NCI-H1930 (cell line): ENCODE measurements at places on chromosomes 6 and 20.

DNA sequence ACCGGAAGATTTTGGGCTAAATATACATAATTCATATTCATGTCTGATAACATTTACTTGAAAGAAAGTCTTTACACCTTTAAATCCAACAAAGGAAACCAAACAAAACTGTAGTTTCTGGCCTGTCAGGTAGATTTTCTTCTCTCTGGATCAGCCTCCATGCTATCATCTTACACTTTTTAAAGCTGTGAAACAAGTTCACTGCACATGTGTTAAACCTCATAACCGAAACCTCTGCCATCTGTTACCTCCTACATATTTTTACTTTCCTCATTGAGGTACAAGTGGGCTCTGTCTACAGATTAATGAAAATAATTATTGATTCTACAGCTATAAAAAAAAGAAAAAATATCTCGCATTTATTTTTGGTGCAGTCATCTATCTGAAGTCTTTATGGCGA, 149.9 kb downstream of the RALGAPA2 start:
- DNase-seq, result no peak

DNA sequence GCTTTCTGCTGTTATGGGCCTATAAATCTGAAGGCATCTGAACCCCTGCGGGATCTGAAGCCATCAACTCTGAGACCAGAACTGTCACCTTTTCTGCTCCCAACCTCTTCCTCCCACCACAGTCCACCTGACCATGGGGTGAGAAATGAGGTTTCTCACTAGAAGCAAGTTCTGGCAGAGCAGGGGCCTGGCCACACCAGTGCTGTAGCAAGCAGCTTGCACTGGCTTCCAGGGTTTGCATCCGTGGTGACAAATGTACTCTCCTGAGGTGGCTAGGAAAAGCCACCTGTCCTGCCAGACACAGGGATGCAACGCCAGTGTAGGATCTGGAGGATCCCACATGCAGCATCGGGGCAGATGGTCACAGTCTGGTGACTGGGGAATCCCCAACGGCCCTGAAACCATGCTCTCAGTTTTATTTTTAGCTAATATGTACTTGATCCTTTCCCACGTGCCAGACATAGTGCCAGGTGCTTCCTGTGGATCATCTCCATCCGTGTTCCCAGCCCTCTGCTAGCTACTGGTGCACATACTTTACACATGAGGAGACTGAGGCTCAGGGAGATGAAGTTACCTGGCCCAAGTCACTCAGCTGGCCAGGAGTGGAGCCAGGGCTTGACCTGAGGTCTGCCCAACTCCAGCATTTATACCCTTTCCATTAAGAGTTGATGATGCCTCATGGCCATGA, 122.1 kb upstream of the SPACA1 start:
- DNase-seq, result no peak

DNA sequence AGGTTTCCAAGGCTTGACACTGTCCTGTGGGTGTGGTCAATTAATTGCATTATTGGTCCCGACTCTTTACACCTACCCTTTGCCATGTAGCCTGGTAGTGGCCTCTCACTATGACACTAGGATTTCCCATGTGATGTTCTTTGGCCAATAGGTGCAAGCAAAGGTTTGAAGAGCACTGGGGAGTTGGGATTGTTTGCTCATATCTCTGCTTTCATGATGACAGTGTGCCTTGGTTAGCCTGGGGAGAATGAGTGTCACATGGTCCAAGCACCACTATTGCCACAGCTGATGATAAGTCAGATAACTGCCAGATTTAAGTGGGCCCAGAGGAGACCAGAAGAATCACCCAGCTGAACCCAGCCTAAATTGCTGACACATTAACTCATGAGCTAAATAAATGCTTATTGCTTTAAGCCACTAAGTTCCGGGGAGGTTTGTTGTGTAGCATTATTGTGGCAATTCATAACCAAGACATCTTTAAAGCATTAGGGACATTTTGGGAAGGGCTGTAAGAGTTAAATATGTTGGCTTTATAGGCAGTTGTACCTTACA, 17.2 kb upstream of the SCP2D1 start:
- no peak for DNase-seq

GRCh38 chr6:120378582-120379220, 955.6 kb downstream of the TBC1D32 start:
- no peak for DNase-seq

DNA sequence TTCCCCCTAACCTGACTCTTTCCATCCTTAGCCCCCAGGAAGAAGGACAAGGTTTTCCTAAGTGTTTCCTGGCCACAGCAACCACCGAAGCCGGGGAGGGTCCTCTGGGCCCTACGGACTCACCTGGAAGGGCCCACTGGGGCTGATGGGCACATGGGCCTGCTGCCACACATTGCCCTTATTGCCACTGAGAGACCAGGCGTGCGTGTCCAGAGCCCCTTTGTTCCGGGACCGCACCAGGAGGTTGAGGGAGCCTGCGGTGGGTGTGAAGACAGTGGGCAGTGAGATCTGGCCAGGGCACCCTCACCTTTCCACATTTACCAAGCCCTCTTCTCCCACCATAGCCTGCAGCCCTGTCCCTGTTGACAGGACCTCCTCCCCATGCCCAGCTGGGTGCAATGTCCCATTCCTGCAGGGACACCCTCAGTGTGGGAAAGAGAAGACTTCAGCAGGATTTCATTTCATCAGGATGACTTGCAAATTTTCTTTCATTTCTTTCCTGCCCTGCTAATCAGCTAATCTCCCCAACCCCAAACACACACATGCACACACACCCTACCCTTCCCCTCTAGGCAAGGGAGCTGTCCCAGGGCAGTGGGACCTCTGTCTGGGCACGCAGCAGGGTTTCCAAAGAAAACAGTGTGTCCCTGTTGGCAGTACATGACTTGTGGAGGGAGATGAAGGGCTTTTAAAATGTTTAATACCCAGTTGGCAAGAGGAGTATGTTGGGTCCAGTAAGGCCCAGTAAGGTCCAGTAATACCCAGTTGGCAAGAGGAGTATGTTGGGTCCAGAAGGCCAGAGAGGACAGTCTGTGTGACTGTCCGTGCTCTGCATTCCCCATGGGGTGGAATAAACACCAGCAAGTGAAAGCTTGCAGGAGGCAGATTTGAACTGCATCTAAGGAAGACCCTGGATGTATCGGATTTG, 59.0 kb downstream of the MDGA1 start:
- no peak for DNase-seq

DNA sequence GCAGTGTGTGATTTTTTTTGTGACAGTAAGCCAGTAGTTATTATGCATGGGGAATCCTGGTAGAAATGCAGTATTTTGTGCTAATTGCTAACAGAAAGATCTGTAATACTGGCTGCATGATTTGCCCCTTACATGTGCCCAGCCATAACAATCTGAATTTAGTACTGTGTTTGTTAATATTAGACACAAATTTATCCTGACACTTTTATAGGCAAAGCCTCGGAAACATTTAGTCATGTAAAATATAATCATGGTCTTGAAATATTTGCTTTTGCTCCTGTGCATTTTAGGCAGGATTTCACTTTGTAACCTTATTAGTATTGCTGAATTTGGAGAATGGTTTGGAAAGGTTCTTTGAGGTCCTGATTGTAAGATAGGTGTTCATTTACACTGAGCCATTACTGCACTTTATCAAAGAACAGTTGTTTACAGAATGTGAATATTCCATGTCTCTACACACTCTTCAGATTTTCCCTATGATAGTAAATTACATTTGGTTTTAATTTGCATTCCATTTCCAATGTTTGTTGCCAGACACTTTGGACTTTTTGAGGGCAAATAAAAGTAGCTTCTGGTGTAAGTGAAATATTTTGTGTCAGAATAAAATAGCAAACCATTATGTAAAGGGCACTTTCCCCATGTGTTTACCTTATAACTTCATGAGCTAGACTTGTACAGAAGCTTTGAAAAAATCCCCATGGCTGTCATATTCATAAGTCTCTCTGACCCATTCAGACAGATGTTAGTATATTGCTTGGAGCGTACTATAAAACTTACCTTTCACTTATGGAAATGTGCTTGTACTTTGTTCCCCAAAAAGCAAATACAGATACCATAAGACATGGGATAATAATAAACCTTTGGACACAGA, 349.9 kb downstream of the ARHGAP18 start:
- no peak for DNase-seq

- no peak for DNase-seq
Observed at GRCh38 chr6:72959821-72960220, 265.5 kb downstream of the KHDC1L start.

GRCh38 chr6:165556116-165556843, 106.8 kb downstream of the PDE10A start:
- no peak for DNase-seq

- no peak for DNase-seq
Observed at GRCh38 chr20:1241456-1241855, 15.6 kb downstream of the RAD21L1 start.

DNA sequence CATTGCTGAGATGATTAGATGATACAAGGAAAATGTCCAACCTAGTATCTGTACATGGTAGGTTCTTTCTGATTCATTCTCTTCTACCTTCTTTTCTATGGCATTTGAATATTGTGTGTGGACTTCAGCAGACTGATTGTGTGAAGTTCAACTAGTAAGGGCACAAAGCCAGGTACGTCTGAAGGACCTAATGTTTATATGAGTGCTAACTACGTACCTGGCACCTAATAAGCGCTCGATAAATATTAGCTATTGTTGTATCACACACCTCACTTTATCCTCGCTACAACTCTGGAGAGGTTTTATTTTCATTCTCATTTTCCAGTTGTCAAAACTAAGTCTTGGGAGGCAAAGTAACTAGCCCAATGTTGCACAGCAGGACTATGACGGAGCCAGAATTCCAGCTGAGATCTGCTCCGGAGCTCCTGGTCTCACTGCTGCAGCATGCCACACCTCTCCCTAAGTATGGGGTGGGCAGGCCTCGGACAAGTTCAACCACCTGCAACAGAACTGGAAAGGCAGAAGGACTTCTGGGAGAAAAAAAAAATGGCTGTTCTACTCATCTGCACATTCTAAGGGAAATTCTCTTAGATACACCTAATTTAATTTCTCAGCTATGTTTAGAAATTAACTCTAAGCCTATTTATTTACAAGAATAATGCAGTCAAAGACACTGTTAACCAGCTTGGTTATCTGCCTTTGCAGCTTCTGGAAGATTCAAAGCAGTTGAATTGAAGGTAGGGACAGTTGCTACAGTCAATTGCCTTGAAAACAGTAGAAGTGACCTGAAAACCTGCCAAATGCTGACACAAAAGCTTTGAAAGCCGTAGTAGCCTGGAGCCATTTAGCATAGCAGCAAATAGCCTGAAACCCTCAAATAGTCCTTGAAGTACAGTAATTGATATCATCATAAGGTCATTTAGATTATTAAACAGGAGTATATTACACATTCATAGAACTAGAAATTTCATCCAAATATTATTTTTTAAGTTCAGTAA, 165.0 kb downstream of the PDE7B start:
- no peak for DNase-seq

DNA sequence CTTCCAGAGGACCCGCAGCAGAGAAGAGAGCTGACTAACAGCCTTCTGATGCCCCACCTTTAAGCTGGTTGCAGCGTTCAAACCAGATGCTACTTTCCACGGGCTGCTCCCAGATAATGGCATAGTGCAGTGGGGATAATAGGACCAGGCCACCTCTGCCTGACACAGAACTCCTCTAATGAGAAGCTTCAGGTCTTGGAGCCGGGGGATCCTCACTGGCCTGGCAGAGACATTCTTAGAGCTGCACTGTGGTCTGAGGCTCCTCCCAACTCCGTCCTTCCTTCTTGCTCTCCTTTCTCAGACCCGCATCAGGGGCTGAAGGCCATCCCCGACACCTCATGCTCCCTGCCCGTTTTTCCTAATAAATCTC, 206.6 kb upstream of the MARCKS start:
- no peak for DNase-seq

DNA sequence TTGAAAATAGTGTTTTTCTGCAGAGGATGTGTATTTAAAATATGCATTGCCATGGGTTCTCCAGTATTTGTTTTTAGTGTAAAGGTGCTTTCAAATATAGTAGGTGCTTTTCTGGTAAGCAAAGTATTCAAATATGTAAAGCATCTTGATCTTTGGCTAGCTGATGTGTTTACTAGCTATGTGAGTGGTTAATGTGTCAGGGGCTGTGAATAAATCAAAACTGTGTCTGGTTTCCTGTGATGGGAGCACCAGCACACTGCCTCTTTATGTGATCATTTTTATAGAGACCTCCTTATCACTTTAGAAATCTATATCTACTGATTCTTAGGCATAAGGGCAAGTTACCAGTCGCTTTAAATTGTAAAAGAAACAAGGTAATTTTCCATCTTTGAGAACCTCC, 388.9 kb upstream of the MAN1A1 start:
- no peak for DNase-seq

- no peak for DNase-seq
Observed at GRCh38 chr6:89475634-89476033, 42.7 kb downstream of the ANKRD6 start.

DNA sequence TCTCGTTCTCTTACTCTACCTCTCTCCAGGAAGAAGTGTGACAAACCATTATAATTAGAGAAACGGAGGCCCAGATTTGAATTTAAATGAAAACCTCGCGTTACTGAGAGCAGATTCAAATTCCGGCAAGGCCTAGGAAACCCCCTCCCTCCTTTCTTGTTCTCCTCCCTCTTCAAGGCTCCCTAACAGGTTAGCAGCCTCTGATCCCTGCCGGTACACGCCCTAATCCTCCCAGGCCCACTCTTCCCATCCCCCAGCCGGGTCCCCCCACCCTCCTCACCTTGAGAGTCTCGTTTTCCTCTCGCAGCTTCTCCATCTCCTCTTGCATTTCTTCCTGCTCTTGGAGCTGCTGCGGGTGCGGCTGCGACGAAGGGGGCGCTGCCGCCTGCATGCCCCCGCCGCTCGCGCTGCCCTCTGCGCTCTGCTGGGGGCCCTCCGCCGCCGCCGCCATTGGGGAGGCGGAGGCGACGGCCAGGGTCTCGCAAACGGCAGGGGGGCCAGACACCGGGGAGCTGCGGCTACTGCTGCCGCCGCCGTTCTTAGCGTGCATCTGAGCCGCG, 3.8 kb downstream of the MTCL3 start:
- DNase-seq, result peak; percentile 35

DNA sequence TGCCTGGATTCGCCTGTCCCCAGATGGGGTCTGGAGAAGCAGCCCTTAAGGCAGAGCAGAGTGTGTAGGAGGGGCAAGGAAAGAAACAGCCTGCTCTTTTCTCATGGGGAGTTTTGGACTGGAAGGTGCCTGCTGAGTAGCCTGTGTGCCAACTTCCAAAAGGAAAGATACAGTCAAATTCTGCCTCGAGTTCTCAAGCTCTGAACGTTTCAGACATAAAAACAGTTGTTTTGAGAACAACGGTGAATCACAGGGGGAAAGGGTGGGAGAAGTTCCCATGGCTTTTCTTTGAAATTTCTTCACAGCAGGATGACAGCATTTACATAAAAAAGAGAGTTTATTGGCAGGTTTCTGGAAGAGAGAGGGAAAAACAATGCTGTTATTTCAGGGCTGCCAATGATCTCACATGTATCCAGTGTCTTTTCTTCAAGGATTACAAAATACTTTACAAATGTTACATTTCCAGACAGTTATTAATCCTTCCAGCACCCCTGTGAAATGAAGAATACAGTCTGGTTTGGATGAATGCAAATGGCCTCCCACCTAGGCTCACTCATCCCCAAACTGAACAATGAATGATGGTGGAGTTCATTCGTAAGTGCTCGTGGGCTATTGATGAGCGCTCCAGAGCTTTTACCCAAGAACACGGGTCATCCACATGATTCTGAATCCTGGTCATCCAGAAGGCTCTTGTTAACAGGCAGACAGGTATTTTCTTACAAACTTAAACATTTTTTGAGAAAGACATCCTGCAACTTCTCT, 33.8 kb upstream of the ECI2 start:
- no peak for DNase-seq

- DNase-seq, result no peak
Observed at GRCh38 chr6:126664271-126664670, 324.4 kb downstream of the CENPW start.
